Spleen (tissue), 13 donors: ENCODE measurements at places on chromosomes 3 and 15. TPM values are rescaled to one million over a fixed set of nuclear protein-coding genes. Genes with fewer than 3 reads are reported as not detected.

- no peaks in the 10 kb centered on the region for H3K36me3 ChIP-seq
- no peak overlapping the region for H3K27ac ChIP-seq
- H3K27me3 ChIP-seq, result no peaks in the 10 kb centered on the region
- no peaks in the 10 kb centered on the region for H3K4me1 ChIP-seq
These were observed 11.7 kb downstream of the BCL2L10 start for GRCh38 chr15:52100807-52101442.

- H3K27ac ChIP-seq, result no peak overlapping the region
- H3K4me1 ChIP-seq, result no peaks in the 10 kb centered on the region
- H3K27me3 ChIP-seq, result no peaks in the 10 kb centered on the region
These were observed 43.2 kb upstream of the CMSS1 start for GRCh38 chr3:99774467-99774866.

GRCh38 chr3:112894258-112894657 is 47.6 kb upstream of the CD200R1L start:
- no peaks in the 10 kb centered on the region for H3K36me3 ChIP-seq
- no peak overlapping the region for H3K27ac ChIP-seq
- H3K4me1 ChIP-seq, result peaks cover 1% of the 10 kb centered on the region
- no peaks in the 10 kb centered on the region for H3K27me3 ChIP-seq
- H3K4me3 ChIP-seq, result no peak overlapping the region
- DNase-seq, result no peak

Gene TRH
- polyA plus RNA-seq, result not detected

- H3K4me1 ChIP-seq, result no peaks in the 10 kb centered on the region
- DNase-seq, result no peak
- no peaks in the 10 kb centered on the region for H3K36me3 ChIP-seq
- no peak overlapping the region for H3K27ac ChIP-seq
- no peak overlapping the region for H3K4me3 ChIP-seq
- H3K27me3 ChIP-seq, result no peaks in the 10 kb centered on the region
These were observed 65.4 kb downstream of the C3orf70 start for GRCh38 chr3:185087419-185087818.

DNA sequence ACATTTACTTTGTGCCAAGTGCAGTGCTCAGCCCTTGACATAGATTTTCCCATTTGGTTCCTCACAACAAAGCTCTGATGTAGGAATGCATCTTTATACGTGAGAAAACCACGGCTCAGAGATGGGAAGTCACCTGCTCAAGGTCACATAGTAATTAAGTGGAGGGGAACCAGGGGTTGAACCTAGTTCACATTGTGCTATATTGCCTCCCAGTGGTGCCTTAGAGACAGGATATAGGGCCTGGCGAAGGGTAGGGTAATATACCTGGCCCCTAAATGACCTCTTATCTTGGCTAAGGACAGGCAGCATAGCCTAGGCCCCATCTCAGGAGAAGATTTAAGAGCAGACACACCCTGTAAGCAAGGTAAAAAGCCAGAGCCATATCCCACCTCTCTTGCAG is 71.5 kb downstream of the FOXP1 start:
- H3K4me1 ChIP-seq, result peaks cover 49% of the 10 kb centered on the region
- no peak overlapping the region for H3K4me3 ChIP-seq
- H3K36me3 ChIP-seq, result no peaks in the 10 kb centered on the region
- no peaks in the 10 kb centered on the region for H3K27me3 ChIP-seq
- DNase-seq, result no peak
- no peak overlapping the region for H3K27ac ChIP-seq

GRCh38 chr3:119338754-119339153 is 44.6 kb downstream of the ARHGAP31 start:
- no peaks in the 10 kb centered on the region for H3K27me3 ChIP-seq
- no peak overlapping the region for H3K4me3 ChIP-seq
- peaks cover 3% of the 10 kb centered on the region for H3K4me1 ChIP-seq
- H3K36me3 ChIP-seq, result peaks cover 12% of the 10 kb centered on the region

Gene TRIM42
- not detected for polyA plus RNA-seq

Gene CASR
- 0.08 TPM for polyA plus RNA-seq

Gene MAGEL2
- 0.04 TPM for polyA plus RNA-seq

Gene MEX3B
- polyA plus RNA-seq, result 1.1 TPM

DNA sequence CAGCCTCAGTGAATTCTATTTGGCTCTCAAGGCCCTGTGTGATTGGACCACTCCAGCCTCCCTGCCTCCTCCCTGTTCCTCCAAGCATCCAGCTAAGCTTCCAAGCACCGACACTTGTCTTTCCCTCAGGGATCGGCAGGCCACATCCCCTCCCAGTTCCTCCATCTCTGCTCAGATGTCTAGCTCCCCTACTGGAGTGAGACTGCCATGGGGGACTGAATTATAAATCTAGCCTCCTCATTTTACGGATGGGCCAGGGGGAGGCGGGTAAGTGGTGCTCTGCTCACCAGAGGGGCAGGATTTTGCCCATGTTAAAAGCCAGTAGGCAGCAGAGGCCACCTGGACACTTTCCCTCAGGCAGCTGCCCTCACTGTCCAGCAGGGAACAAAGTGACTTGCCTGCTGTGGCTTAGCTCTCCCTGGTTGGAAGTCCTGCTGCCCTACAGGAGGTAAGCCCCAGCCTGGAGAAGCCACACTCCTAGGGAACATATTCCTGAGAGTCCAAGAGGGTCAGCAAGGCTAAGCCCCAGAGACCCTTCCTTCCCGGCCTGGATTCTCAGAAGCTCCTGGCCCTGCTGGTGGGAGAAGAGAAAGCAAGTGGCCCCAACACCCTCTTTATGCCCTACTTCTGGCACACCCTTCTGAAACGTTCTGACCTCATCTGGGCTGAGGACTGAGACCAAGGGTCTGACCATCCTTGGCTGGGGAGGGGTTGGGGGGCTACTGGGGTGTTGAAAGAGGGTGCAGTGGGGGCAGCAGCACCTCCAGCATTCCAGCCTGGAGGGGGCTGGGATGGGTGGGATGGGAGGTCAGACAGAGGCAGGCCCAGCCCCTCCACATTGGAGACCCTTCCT is 9.1 kb upstream of the HHATL start:
- H3K27me3 ChIP-seq, result no peaks in the 10 kb centered on the region
- peak; percentile 43 for DNase-seq
- H3K4me3 ChIP-seq, result no peak overlapping the region
- no peaks in the 10 kb centered on the region for H3K36me3 ChIP-seq
- no peak overlapping the region for H3K27ac ChIP-seq

DNA sequence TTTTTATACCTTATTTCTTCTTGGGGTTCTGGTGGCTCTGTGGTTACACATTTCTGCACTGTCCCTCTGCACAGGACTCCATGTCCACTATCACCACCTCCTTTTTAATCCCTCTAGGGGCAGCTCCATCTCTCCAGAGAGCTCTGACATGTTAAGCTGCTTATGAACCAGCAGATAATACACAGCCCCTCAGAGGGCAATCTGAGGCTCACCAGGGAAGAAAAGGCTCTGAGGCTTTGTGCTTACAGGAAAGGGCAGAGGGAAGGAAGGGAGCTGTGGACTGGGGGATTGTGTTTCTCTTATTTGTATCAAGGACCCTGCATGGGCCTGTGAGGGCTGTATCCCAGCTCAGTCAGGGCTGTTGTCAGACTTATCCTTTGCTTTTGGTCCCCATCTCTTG is 164.5 kb downstream of the EPHB1 start:
- no peaks in the 10 kb centered on the region for H3K4me1 ChIP-seq
- no peak overlapping the region for H3K4me3 ChIP-seq
- H3K27me3 ChIP-seq, result no peaks in the 10 kb centered on the region
- no peak overlapping the region for H3K27ac ChIP-seq
- H3K36me3 ChIP-seq, result no peaks in the 10 kb centered on the region

- H3K4me3 ChIP-seq, result no peak overlapping the region
- no peak overlapping the region for H3K27ac ChIP-seq
- H3K36me3 ChIP-seq, result no peaks in the 10 kb centered on the region
- no peaks in the 10 kb centered on the region for H3K27me3 ChIP-seq
These were observed 28.1 kb downstream of the TRIM42 start for GRCh38 chr3:140705954-140706353.

Gene SUSD5
- polyA plus RNA-seq, result 0.35 TPM

Gene ZNF770
- 15.5 TPM for polyA plus RNA-seq

Gene ATP13A5
- not detected for polyA plus RNA-seq

Gene WNT7A
- 0.59 TPM for polyA plus RNA-seq

Gene AMOTL2
- 15.7 TPM for polyA plus RNA-seq

Gene LHFPL4
- polyA plus RNA-seq, result not detected

- H3K4me1 ChIP-seq, result no peaks in the 10 kb centered on the region
- H3K36me3 ChIP-seq, result no peaks in the 10 kb centered on the region
- no peaks in the 10 kb centered on the region for H3K27me3 ChIP-seq
- H3K27ac ChIP-seq, result no peak overlapping the region
These were observed 34.2 kb upstream of the SLC24A5 start for GRCh38 chr15:48086576-48086975.

Gene RGMA
- 2.6 TPM for polyA plus RNA-seq

GRCh38 chr3:44077267-44077666 is 164.4 kb upstream of the TOPAZ1 start:
- H3K4me3 ChIP-seq, result no peak overlapping the region
- no peak for DNase-seq
- no peaks in the 10 kb centered on the region for H3K36me3 ChIP-seq
- no peaks in the 10 kb centered on the region for H3K4me1 ChIP-seq

GRCh38 chr15:72358650-72359171 is 17.1 kb downstream of the HEXA start:
- H3K27ac ChIP-seq, result no peak overlapping the region
- H3K4me1 ChIP-seq, result peaks cover 13% of the 10 kb centered on the region
- no peaks in the 10 kb centered on the region for H3K36me3 ChIP-seq
- H3K27me3 ChIP-seq, result no peaks in the 10 kb centered on the region
- no peak overlapping the region for H3K4me3 ChIP-seq

- no peak overlapping the region for H3K27ac ChIP-seq
These were observed 262.3 kb downstream of the EPHA6 start for GRCh38 chr3:97076673-97077072.

GRCh38 chr15:63354821-63355650 is 26.6 kb downstream of the CA12 start:
- peaks cover 4% of the 10 kb centered on the region for H3K4me1 ChIP-seq
- H3K27me3 ChIP-seq, result no peaks in the 10 kb centered on the region
- no peaks in the 10 kb centered on the region for H3K36me3 ChIP-seq
- DNase-seq, result no peak
- no peak overlapping the region for H3K27ac ChIP-seq
- H3K4me3 ChIP-seq, result no peak overlapping the region

DNA sequence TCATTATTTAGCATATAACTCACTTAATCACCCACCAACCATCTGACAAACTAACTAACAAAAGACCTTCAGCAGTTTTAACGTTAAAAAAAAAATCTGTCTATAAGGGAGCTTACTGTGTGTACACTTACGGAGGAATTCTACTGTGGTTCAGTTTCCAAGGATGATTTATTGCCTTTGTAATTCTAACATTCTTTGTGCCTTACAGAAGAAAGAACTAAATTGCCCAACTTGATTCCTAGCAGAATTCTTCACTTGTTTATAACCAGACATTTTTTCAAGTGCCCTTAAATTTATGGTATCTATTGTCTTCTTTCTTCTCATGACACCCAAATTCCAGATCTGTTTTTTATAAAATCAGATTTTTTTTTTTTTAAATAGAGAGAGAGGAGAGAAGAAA is 119.7 kb upstream of the IGSF10 start:
- DNase-seq, result no peak
- H3K4me3 ChIP-seq, result no peak overlapping the region
- H3K27me3 ChIP-seq, result peaks cover under 1% of the 10 kb centered on the region
- no peaks in the 10 kb centered on the region for H3K36me3 ChIP-seq
- no peak overlapping the region for H3K27ac ChIP-seq
- H3K4me1 ChIP-seq, result no peaks in the 10 kb centered on the region

DNA sequence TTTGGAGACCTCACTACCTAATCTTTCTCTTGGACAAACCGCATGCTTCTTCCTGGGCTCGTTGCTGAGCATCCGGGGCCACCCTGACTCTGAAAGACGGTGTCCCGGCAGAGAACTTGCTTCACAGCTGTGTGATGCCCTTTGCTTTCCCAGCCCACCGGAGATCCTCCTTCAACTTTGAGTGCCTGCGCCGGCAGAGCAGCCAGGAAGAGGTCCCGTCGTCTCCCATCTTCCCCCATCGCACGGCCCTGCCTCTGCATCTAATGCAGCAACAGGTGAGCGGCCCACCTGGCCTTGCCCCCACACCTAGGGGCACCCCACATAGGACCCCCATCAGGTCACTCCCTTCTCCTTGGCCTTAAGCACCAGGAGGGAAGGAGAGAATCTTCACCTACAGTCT is 37.7 kb downstream of the CHDH start:
- no peaks in the 10 kb centered on the region for H3K27me3 ChIP-seq
- no peaks in the 10 kb centered on the region for H3K4me1 ChIP-seq
- no peak overlapping the region for H3K4me3 ChIP-seq
- DNase-seq, result peak; percentile 52

- no peak overlapping the region for H3K27ac ChIP-seq
- DNase-seq, result no peak
- H3K4me3 ChIP-seq, result no peak overlapping the region
- no peaks in the 10 kb centered on the region for H3K27me3 ChIP-seq
- H3K36me3 ChIP-seq, result no peaks in the 10 kb centered on the region
- peaks cover 26% of the 10 kb centered on the region for H3K4me1 ChIP-seq
These were observed 29.1 kb upstream of the RASA2 start for GRCh38 chr3:141457624-141458236.

DNA sequence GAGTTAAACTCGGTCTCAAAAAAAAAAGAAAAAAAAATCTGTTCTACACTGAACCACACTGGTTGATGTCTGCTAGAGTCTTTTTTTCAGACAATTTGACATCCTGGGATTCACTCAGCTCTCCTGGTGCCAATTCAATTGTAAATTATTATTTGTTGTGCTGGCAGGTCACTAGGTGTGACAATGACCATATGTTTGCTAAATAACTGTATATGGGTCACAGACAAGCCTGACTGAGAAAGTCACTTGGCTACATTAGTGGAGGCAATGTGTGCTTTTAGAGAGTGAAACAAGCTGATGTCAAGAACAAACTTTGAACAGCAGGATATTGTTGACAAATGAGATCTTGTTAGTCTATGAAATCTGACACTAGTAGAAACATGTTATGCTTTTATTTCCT is 1379.1 kb downstream of the ZPLD1 start:
- H3K36me3 ChIP-seq, result no peaks in the 10 kb centered on the region
- no peak overlapping the region for H3K27ac ChIP-seq
- no peak for DNase-seq
- H3K27me3 ChIP-seq, result no peaks in the 10 kb centered on the region

DNA sequence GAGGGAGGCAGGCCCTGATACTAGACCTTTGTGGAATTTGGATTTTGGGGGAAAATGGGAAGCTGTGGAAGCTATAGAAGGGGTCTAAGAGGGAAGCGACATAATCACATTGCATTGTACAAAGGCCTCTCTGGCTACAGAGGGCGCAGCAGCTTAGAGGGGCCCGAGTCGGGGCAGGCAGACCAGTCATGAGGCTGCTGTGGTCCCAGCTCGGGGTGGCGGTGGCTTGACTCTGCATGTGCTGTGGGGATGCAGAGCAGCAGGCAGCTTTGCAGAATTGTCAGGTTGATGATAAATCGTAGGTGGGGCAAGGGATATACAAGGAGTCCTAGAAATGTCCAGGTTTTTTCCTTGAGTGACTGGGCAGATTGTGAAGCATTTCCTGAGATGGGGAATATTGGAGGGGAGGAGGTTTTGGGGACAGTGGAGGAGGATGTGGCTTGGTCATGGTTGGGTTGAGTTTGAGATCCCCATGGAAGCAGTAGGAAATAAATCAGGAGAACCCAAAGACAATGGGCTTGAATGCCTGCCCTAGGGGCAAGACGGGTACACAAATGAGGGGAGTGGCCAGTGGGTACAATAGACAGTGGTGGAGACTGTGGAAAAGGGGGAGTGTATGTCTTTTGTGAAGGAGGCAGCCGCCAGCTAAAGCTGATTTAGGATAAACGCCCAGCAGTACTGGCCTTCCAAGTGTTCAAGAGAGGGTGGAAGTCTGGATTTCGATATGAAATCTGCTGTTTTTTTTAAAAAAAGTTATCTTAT is 94.1 kb downstream of the HMG20A start:
- H3K27ac ChIP-seq, result no peak overlapping the region
- no peaks in the 10 kb centered on the region for H3K27me3 ChIP-seq
- H3K36me3 ChIP-seq, result no peaks in the 10 kb centered on the region
- DNase-seq, result no peak
